ENCODE measurements at places on chromosomes 2 and 18. TPM values are rescaled to one million over a fixed set of nuclear protein-coding genes. Genes with fewer than 3 reads are reported as not detected.

Gene CD8B
- total RNA-seq = not detected

Gene SLC5A7
- total RNA-seq = not detected

Gene C1QL2
- total RNA-seq = not detected

Gene ADGRF3
- 0.05 TPM for total RNA-seq

Gene ELOA2
- not detected for total RNA-seq

Gene PKP4
- total RNA-seq = 31.3 TPM

Gene C2orf80
- not detected for total RNA-seq

Gene LRRC30
- not detected for total RNA-seq

Gene VSNL1
- total RNA-seq = not detected

Gene ABCG5
- total RNA-seq = not detected

Gene MDH1B
- not detected for total RNA-seq

Gene ANKAR
- total RNA-seq = 1.7 TPM
